RWPE2 (cell line): ENCODE measurements at places on chromosomes 5 and 9.

DNA sequence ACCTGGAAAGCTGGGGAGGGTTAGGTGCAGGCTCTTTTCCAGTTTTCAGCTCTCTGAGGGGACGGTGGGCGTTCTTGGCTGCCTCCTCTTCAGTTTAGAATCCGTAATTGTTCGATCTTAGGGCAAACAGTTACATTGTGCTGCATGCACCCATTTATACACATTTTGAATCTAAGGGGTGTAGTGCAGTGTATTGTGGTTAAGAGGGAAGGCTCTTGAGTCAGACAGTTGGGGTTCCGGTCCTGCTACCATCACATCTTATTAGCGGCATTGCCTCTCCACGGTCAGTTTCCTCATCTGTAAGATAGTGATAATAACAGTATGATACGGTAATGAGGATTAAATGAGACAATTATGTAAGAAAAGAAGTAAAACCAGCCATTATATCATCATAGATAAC lies 625 bp downstream of the EXOSC2 start:
- DNase-seq, result no peak

- no peak for DNase-seq
Observed at GRCh38 chr5:112634796-112635195, 102.9 kb upstream of the APC start.

- DNase-seq, result no peak
Observed at GRCh38 chr9:114414346-114414745, 26.6 kb upstream of the AKNA start.

DNA sequence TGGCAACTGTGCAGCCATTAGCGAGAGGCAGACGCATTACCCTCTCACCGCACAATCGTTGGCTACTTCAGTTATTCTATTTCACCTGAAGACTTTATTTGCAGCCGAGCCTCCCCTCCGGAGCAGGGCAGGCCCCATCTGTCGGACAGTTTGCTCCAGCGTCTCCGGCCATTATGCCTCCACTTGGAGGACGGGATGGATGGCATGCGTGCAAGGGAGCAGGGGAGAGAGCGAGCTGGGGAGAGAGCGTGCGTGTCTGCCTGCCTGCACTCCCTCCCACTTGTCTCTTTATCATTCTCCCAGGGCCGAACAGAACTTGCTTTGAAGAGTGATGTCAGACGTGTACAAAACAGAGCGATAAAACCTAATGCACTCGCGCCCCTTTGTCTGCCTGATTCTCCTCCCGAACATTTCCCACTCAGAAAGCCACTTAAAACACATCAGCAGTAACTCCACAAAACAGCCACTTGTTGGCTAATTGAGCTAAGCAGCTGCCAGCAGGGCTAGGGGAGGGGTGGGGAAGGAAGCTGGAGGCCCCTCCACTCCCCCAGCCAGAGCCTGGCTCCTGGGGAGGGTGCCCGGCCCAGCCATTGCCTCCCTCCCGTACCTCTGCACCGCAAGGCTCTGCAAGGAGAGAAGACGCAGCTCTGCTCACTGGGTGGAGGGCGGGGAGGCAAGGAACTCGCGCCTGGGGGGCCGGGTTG lies 43.4 kb upstream of the FUBP3 start:
- DNase-seq, result no peak

GRCh38 chr5:151196556-151197290 lies 27.2 kb downstream of the CCDC69 start:
- DNase-seq, result no peak

DNA sequence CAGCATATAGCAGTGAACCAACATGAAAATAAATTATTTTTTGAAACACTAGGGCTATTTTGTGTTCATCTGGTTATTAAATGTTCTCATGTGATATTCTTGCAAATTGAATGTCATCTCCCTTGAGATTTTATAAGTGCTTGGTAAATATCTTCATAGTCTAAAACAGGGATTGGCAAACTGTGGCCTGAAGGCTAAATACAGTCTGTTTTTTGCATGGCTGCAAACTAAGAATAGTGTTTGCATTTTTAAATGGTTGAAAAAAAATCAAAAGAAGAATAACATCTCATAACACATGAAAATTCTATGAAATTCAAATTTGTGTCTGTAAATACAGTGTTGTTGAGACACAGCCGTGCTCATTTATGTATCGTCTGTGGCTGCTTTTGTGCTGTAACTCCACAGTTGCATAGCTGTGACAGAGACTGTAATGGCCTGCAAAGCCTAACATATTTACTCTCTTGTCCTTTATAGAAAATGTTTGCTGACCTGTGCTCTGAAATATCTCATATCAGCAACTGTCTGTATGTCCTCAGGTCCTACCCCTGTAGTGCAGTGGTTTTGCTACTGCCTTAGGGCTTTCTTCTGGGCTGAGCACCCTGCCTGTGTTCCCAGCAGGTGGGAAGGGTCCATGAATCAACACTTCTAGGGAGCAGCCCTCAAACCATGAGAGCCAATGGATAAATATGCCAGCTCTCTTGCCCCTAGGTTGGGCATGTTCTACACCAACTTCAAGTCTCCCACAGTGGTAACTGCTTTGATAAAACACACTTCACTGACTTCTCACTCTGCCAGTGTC lies 41.7 kb upstream of the ARRDC3 start:
- no peak for DNase-seq

DNA sequence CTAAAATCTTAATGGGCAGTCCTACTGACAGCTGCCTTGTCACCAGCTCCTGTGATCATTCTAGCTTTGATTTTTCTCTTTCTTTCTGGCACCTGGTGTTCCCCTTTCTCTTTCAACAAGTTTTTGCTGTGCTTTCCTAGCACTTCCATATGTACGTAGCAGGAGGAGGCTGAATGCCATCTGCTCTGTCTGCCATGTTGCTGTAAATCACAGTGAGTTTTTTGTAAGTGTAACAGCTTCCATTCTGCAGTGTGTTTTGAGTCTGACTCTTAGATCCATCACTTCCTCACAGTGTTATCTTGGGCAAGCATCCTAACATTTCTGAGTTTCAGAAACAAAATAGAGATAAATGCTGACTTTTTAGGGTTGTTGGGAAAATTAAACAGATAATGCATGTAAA lies 247.9 kb downstream of the DOCK8 start:
- DNase-seq, result no peak

GRCh38 chr5:31452314-31452713 lies 79.6 kb downstream of the DROSHA start:
- no peak for DNase-seq

DNA sequence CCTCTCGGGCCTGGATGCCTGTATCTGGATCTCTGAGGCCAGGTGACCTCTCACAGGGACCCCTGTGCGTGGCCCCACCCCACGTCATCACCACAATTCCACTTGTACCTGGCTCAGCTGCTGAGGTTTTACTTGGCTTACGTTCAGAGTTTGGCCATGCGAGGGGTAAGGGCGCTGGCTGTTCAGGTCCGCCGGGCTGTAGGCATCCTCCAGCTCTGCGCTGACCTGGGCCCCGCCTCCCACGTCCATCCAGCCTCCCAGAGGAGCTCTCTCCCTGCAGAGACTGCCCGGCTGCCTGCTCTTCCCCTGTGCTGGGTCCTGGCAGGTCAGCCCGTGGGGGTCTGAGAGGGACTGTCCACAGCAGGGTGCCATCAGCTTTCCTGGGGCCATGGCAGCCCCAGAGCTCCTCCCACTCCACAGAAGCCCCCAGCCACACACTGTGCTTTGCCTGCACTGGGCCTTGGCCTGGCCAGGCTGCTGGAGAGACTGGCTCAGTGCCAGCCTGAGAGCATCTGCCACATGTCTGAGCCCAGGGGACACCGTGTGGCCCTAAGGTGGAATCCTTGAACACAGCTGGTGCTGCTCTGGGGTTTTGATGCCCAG lies 43.6 kb downstream of the SLC6A3 start:
- no peak for DNase-seq

DNA sequence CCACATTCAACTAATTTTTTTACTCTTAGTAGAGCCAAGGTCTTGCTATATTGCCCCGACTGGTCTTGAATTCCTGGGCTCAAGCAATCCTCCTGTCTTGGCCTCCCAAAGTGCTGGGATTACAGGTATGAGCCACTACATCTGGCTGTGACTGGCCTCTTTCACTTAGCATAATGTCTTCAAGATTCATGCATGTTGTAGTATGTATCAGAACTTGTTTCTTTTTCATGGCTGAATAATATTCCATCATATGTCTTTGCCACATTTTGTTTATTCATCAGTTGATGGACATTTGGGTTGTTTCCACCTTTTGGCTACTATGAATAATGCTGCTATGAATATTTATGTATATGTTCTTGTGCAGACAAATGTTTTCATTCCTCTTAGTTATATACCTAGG lies 12.8 kb upstream of the WHRN start:
- no peak for DNase-seq

DNA sequence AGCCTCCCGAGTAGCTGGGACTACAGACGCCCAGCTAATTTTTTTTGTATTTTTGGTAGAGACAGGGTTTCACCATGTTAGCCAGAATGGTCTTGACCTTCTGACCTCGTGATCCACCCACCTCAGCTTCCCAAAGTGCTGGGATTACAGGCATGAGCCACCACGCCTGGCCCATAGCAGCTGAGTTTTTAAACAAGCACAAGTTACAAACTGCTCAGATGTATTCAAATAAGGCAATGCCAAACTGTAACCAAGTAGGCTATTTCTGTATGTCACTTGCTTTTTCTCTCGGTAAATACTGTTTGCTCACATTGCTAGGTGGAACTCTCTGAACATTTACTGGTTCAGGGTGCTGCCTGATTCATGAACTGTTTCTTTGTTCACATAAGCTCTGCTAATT lies 799.3 kb upstream of the NUDT12 start:
- no peak for DNase-seq

DNA sequence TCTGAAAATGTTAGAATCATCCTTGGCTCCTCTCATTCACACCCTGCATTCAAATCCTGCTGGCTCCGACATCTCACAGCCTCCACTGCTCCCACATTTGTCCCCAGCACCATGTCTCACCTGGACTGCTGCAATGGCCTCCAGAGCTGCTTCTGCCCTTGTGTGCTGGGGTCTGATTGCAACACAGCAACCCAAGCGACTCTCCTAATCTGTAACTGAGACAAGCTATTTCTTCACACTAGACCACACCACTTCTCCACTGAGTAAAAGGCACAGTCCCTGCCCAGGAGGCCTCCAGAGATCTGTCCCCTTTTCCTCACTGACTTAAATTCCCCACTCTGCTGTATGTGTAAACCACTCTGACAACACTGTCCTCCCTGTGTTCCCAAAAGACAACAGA lies 151.1 kb upstream of the TAS2R1 start:
- no peak for DNase-seq

GRCh38 chr5:41559184-41559583 lies 48.8 kb upstream of the PLCXD3 start:
- DNase-seq, result no peak
